ENCODE measurements at places on chromosomes 13 and 19.

GRCh38 chr19:14669940-14670339 is 4.7 kb downstream of the ADGRE3 start:
- DNase-seq, result no peak

DNA sequence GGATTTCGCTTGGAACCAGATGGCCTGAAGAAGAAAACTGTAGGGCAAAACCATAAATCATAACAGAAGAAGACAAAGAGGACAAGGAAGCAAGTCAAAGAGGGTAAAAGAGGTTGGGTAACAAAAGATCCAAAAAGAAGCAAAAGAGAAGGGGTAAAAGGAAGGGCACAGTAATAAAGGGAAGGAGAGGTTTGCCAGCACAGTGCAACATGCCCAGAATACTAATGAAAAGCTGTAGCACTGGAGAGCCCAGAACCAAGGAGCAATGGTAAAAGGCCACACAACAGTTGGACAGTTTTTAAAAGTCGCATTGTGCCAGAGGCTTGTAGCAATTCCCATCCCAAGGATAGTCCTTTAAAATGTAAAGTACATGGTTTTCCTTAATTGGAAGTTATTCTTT is 506.6 kb downstream of the PCDH9 start:
- no peak for DNase-seq

GRCh38 chr13:51731759-51732158 is 72.2 kb downstream of the DHRS12 start:
- no peak for DNase-seq

DNA sequence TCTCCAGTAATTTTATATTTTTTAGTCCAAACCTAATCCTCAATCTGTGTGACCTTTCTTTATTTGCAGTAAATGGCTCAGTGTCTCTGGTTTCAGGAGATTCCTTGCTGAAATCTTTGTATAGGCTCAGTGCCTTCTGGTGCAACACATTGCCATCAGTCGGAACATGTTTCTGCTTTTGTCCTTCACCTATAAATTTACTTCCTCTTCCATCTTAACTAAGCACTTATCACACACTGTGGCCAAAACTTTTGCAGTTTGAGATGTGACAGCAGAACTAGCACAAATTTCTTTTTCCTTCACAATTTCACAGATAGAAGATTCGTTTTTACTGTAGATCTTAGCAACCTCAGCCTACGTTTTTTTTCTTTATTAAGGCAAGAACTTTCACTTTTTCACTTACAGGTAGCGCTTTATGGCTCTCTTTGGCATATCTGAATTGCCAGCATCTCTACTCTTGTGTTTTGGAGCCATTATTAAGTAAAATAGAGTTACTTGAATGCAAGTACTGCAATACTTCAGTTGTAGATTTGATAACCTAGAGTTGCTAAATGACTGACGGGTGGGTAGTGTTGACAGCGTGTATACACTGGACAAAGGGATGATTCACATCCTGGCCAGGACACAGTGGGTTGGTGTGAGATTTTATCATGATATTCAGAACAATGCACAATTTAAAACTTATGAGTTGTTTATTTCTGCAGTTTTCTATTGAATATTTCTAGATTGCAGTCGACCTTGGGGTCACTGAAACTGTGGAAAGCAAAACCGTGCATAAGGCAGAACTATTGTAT is 44.3 kb downstream of the NDFIP2 start:
- no peak for DNase-seq

DNA sequence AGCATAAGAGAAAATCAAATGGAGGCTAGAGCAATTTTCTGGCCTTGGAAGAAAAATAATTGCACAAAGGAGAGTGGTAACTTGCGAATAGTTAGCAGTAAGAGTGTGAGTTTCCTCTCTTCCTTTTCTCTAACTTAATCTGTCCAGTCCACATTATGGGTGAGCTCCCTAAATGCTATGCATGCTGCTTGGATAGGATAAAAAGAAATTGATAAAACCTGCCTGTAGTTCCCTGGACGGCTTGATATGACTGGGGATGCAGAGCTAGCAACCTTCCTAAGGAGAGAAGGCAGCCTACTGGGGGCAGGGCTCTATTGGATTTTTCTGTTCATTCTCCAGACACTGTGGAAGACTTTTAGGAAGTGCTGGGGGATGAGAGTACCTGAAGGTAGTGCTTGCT is 311.3 kb downstream of the LMO7 start:
- no peak for DNase-seq

DNA sequence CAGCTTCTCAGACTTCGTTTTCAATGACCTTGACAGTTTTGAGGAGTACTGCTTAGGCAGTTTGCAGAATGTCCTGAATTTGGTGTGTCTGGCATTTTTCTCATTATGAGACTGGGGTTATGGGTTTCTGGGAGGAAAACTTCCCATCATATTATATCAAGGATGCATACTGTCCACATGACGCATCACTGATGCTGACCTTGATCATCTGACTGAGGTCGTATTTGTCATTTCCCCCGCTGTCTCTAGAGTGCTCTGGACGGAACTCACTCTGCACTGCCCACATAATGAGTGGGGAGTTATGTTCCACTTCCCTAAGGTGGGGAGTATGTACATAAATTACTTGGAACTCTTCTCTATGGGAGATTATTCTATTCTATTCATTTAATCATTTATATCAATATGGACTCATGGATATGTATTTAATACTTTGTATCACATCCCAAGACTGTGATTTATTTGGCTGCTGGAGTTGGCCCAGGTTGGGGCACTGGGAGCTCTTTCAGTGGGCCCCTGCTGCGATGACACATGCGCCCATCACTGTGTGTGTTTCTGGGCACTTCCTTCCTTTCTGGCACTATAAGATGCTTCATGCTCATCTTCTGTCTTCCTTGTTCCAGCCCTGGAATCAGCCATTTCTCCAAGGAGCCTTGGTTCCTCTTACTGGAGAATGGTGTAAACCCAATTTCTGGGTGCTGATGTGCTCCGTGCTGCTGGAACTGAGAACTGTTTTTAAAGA is 138.6 kb downstream of the MIPEP start:
- DNase-seq, result no peak

GRCh38 chr19:5103061-5103701 is 134.3 kb downstream of the KDM4B start:
- DNase-seq, result no peak

- DNase-seq, result no peak
Measured at GRCh38 chr19:38155453-38155852, 68.6 kb downstream of the DPF1 start.

GRCh38 chr19:52369559-52370340 is at the start of gene ZNF880:
Gene ZNF880, plus strand, starts transcription at chr19:52369923. Its CDS starts 43 bp downstream, at chr19:52369966.
- DNase-seq, result peak; percentile 72

GRCh38 chr13:40235160-40235796 is 431.2 kb downstream of the FOXO1 start:
- no peak for DNase-seq

GRCh38 chr19:33662391-33663092 is 40.8 kb downstream of the CHST8 start:
- no peak for DNase-seq

DNA sequence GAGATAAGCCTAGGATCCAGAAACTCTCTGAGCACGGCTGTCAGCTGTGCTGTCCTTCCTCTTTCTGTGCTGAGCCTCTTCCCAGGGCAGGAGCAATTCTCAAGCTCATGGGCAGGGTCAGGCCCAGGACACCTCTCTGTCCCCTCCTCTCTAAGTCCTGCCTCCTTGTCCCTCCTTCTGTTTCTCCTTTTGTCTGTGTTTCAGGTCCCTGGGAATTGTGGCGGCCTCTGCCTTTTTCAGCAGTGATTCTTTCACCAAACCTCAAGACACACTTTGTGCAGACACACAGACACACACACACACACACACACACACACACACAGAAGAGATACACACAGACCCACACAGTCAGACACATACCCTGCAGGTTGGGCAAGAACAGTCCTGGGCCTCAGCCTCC is at the start of gene PSG1:
Gene PSG1 (minus strand): TSS at position 101 of the 400 bp plus-strand sequence. CDS start 132 bp downstream, outside the sequence.
- no peak for DNase-seq

DNA sequence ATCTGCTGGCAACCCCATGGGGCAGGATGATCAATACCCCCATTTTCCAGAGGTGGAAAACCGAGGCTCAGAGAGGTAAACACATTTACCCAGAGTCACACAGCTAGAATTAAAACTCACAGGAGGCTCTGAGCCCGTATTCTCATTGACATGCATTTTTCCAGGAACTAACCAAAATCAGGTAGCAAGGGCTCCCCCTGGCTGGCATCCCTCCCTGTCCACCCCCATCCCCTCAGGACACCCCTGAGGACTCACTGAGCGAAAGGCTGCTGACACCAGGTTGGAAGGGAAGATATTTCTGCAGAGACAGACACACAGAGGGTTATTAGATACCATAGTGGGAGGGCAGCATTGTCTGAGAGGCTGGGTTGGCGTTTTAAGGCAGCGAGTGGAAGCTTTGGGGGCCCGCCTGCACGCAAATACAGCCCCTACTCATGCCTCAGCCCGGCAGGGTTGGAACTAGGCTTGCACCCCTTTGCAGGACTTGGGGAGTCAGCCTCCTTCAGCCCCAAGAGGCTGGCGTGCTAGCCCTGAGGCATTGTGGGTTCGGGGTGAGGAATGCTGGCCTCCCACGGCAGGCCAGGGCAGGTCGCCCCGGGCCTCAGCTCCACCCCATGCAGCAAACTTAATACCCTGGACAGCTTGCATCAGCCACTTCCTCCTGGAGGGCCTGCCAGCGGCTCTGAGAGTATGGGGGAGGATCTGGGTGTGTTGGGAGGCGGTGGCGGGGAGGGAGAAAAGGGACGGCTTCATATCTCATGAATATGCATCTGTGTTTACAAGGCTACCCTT is 3.9 kb downstream of the SLC1A5 start:
- DNase-seq, result no peak

GRCh38 chr13:33352041-33352440 is 66.5 kb upstream of the STARD13 start:
- no peak for DNase-seq

DNA sequence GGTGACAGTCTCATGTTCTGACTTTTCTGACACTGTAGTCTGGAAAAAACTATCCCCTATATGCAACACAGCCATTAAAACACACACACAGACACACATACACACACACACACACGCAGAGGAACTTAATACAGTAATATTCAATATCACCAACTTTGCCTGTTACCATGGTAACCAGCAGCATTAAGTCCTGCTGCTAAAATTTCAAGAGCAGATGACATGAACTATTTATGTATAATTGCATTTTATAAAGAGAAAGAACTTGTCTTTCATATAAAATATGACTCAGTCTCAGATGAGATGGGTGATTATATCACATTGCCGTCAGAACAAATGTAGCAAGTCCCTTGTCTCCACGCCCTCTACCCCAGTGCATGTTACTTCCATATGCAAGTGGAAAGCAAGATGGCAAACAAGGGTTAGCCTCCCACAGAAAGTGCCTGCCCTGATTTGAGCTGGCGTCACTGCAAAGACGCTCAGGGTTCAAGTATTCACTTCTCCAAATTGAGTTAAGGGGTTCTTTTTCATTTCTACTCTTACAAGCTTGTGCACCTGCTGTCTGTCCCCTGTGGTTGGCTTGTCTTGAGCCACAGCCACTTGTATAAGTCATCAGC is 576.8 kb downstream of the UQCRFS1 start:
- DNase-seq, result no peak

- no peak for DNase-seq
Measured at GRCh38 chr19:40150170-40150569, 41.1 kb upstream of the MAP3K10 start.

DNA sequence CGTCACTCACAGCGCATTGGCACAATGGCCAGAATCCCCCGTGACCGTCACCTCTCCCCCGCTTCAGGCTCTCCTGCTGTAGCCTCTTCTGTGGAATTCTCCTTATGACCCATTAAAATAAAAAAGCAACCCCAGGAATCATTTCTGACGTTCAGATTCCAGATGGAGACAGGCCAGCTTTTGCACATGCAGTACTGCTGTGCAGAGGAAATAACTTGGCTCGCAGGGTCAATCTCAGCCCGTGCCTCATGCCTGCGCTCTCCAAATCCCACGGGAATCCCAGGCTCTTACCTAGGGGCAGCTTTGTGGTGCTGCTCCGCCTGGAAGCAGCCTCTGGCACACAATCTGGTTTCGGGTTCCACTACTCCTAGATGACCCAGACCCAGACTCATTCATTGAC is 32.7 kb upstream of the SOX1 start:
- DNase-seq, result no peak

Measured in T-helper 22 cell (primary cell).